Bladder microvascular endothelial cell (primary cell): ENCODE measurements at places on chromosomes 4 and X. TPM values are rescaled to one million over a fixed set of nuclear protein-coding genes. Genes with fewer than 3 reads are reported as not detected.

The TMPRSS11D gene
- 0.16 TPM in 1 of 2 replicates, not detected in the other for total RNA-seq

The RAB41 gene
- not detected in 2 replicates for total RNA-seq

The TMSB15C gene
- total RNA-seq: 2.8 and 8.8 TPM in 2 replicates

The IGBP1 gene
- 69.3 and 74.0 TPM in 2 replicates for total RNA-seq

The PIM2 gene
- 2.8 and 4.0 TPM in 2 replicates for total RNA-seq

The TCEAL6 gene
- total RNA-seq: not detected in 2 replicates
